ENCODE measurements at places on chromosomes 4 and X.

DNA sequence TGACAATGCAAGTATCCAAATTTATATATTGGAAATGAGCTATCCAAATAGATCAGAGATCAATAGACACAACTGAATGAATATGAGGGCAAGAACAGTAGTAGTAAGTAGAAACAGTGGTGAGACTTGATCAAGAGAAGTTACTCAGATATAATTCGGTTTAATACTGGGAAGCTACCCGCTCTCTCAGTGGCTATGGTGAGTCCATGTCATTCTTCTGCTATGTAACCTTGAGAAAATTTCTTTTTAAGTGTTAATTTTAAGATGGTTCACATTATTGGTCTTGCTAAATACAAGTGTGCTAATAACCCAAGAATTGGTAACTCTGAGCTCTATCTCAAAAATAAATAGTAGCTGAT is 53.6 kb downstream of the LEF1 start:
- no peak for DNase-seq

DNA sequence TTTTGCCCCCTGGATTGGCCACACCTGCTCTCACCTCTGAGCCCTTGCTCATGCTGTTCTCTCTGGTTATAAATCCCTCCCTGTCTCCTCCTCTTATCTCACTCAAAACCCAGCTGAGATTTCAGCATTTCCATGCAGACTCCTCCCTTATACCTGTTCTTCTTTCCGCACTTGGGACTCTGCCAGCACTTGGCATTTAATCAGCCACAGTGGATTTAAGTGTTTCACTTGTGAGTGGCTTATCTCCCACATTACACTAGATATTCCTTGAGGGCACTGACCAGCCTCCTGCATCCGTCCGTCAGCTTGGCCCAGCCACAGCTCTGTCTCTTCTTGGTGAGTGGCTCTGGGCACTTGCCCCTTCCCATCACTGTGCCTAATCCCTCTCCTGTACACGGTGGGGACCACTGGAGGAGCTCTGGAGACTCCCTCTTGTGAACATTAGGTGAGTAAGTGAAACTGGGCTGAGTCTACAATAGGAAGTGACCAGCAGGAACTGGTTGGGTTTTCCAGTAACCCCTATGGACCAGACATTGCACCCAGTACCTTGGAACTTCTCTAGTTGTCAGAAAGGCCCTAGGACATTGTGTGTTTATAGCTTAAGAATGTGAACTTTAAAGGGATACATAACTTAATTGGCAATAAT is 19.9 kb downstream of the FGFBP1 start:
- no peak for DNase-seq

DNA sequence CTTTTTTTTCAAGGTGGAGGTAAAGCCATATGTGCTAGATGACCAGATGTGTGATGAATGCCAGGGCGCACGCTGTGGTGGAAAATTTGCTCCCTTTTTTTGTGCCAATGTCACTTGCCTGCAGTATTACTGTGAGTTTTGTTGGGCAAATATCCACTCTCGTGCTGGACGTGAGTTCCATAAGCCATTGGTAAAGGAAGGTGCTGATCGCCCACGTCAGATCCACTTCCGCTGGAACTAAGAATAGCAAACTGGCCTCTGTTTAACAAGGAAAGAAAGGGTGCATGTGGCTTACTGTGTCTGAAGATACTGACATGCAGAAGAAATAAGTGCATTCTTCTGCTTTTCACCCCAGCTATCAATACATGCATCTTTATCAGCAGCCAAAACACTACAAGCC is 63.9 kb downstream of the CPEB2 start:
- no peak for DNase-seq

- no peak for DNase-seq
Measured at GRCh38 chr4:7871356-7871755, 68.3 kb downstream of the AFAP1 start.
